Fibroblast of skin of back (primary cell): ENCODE measurements at places on chromosomes 16 and 17.

DNA sequence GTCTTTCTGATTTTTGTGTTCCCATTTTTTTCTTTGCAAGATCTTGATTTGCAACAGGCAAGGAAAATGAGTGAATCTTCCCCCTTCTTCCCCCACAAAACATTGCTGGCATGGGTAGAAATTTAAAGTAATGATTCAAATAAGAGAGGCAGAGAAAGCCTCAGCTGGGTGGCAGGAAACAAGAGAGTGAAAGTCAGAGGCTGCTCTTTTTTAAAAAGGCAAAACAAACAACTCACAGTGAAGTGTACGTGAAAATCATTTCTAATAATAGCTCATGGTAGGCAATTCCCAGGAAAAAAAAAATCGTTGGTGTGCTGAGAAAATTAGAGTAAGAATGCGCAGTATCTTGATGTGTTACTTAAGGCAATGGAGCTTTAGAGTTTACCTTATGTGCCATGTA, 229.5 kb downstream of the FTO start:
- DNase-seq: peak; percentile 13

DNA sequence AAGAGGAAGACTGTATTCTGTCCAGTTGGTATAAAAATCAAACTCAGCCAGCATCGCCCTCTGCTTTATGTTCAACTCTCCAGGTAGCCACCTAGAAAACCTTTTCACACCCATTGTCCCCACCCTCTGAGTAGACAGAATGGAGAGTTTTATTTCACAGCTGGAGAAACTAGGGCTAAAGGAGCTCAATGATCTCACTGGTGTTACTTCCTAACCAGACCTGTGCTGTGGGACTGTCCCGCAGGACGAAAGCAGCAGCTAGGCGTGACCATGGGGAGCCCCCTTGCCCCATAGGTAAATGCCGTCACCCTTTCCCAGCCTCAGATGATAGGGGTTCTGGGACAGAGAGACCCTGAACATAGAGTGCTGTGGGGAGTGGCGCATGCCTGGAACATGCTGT, 67.7 kb downstream of the CYLD start:
- DNase-seq: no peak

DNA sequence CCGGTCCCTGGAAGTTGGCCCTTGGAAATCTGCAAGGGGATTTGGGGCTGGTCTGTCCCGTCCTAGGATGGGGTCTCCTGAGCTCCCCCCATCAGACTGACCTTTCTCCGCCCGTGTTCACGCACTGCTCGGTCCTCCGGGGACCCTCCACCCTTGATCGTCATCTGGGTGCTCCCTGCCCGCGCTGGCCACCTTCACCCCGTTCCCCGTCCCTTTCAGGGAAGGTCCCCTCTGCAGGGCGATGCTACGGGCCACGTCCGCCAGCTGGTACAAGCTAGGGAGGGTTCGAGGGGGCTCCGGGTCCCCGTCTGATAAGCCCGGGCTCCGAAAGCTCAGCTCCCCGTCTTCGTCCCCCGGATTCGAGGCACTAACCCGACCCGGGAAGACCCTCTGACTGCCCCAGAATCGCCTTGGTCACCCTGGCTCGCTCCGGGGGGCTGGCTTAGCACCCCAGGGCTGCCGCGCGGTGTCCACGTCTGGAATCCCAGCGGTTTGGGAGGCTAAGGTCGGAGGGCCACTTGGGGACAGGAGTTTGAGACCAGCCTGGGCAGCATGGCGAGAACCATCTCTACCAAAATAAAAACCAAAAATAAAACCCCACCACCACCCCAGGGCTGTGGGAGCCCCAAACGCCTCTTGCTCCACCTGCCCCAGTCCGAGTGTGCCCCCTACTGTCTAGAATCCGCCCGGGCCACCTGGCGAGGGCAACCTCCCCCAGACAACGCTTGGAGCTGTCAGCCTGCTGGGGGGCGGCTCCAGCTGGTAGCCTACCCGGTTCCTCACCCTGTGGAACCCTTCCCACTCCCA, 1.1 kb upstream of the SLC43A2 start:
- no peak for DNase-seq

GRCh38 chr17:528253-528652, 175.6 kb upstream of the RPH3AL start:
- no peak for DNase-seq

GRCh38 chr17:80153004-80153403, 6.1 kb upstream of the EIF4A3 start:
- no peak for DNase-seq

DNA sequence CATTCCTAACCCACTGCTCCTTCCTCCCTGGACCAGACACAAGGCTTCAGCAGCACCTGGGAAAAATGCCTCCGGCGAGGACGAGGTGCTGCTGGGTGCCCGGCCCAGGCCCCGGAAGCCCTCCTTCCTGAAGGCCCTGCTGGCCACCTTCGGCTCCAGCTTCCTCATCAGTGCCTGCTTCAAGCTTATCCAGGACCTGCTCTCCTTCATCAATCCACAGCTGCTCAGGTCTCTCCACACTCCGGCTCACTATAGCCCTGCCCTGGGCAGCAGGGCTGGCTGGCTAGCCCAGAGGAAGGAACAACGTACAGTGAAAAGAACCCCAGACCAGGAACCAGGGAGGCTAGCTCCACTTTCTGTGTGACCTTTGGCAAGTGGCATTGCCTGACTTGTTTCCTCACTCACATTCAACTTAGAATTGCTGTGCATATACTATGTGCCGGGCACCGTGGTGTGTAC, 26.2 kb downstream of the ABCC3 start:
- no peak for DNase-seq
